Stimulated activated CD8-positive, alpha-beta memory T cell treated with anti-CD3 and anti-CD28 coated beads, Interleukin-4, amount 100 ng/mL, for 4 hours (primary cell): ENCODE measurements at places on chromosomes 4 and X.

- DNase-seq = peak; percentile 20
These were observed 968 bp upstream of the NELFA start for GRCh38 chr4:2009651-2010233.

DNA sequence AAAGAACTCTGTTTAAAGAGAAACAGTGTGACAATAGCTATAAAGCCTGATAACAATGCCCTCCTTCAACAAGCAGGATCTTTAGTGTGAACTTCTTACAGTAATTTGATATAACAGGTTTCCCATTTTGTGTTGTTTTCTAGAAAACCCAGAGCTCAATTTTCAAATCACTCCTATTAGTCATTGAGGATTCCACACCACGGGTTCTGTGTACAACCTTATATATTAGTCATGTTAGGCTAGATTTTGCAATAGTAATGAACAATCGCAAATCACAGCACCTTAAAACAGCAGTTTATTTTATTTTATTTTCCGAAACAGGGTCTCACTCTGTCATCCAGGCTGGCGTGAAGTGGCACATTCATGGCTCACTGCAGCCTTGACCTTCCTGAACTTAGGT, 1020.9 kb upstream of the INTU start:
- DNase-seq = no peak

- no peak for DNase-seq
These were observed 113.5 kb downstream of the RPA4 start for GRCh38 chrX:96997196-96997595.

- no peak for DNase-seq
These were observed 1.2 kb downstream of the MGST2 start for GRCh38 chr4:139666735-139667281.

DNA sequence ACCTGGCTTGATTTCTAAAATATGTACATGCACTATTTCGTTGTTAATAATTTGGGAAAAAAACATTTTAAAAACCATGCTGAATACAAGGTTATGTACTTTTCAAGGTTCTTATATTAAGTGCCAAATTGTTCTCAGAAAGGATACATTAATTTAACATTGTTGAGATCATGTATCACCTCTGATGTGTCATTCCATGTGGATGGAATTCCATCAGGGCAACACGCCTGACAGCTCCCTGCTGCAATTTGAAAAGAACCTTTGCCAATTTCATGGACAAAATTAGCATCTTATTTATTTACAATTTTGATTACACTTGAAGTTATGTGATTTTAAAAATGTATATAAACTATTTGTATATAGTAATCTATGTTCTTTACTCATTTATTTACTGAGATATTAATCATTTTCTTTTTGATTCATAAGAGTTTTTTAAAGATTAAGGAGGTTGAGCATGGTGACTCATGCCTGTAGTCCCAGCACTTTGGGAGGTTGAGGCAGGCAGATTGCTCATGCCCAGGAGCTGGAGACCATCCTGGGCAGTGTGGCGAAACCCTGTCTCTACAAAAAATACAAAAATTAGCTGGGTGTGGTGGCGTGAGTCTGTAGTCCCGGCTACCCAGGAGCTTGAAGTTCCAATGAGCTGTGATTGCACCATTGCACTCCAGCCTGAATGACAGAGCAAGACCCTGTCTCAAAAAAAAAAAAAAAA, 142.8 kb downstream of the ENPP6 start:
- no peak for DNase-seq

GRCh38 chr4:51843309-51844152, 578 bp downstream of the DCUN1D4 start:
- peak; percentile 43 for DNase-seq

- no peak for DNase-seq
These were observed 62.3 kb upstream of the LNX1 start for GRCh38 chr4:53653484-53654053.

- DNase-seq = no peak
These were observed 38.9 kb upstream of the TLL1 start for GRCh38 chr4:165834116-165834515.

DNA sequence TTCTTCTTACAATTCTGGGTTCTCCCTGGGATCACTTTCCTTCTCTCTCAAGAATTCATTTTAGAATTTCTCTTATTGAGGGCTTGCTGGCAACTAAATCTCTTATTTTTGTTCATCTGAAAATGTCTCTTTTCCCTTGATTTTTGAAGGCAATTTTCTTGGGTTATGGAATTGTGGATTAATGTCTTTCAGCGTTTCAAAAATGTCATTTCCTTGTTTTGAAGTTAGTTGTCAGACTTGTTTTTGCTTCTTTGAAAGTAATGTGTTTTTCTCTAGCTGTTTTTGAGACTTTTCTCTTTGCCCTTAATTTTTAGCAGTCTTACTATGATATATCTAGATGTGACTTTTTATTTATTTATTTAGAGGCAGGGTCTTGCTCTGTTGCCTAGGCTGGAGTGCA, 205.7 kb downstream of the CHIC2 start:
- DNase-seq = no peak

GRCh38 chr4:60117726-60118323, 1082.3 kb upstream of the ADGRL3 start:
- no peak for DNase-seq

DNA sequence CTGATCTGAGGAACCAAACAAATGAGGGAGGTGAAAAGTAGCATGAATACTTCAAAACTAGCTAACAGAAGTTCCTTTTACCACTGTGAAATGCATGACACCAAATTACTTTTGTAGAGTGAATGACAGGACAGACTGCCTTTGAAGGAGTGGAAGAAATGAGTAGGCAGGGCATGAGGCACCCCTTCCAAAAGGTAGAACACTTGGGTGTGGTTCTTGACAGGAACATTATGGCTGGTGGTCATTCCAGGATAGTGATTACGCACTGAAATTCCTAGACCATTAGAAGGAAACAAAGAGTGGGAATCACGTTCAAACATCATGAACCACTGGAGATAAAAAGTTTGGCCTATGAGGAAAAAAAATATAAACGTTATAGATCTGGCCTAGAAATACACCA, 4.9 kb downstream of the HUWE1 start:
- DNase-seq = no peak

GRCh38 chr4:80005863-80006262, 67.2 kb downstream of the ANTXR2 start:
- no peak for DNase-seq

DNA sequence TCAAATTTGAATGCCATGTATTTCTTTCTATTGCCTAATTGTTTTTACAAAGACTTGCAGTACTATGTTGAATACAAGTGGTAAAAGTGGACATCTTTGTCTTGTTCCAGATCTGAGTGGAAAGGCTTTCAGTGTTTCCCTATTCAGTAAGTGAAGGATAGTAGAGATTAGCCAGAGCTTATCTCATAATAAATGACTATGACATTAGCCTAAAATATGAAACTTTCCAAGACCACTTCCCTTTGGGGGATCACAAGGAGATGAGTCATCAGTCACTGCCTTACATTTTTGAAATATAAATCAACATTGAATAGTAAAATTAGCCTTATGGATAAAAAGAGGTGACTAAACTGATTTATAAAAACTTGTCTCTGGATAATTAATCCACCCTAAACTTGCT, 554.1 kb upstream of the MAGEB2 start:
- DNase-seq = no peak

DNA sequence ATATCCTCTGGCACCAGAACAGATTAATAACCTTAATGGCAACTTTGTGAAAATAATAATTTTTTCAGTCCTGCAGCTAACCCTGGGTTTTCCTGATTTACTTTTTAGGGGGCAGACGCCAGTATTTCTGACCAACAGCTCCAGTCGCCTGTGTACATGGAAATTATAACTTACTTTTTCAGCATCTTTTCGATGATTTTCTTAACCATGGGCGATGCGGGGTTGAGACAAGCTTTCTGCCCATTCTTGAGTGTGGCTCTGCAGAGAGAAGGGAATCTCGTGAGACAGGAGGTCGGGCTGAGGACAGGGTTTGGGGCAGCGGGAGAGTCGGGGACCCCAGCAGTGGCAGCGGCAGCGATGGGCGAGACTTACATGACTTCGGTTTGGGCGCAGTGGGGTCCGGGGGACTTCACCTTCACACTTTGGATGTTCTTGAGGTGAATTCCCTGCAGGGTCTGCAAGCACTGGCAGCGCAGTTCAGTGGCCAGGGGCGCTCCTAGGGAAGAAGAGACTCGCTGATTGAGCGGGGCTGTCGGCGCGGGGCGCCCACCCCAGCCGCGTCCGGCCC, 484 bp downstream of the CXCL2 start:
- no peak for DNase-seq

GRCh38 chr4:9870165-9870790, 88.8 kb downstream of the DRD5 start:
- DNase-seq = no peak

- no peak for DNase-seq
These were observed 11.0 kb upstream of the VSIG1 start for GRCh38 chrX:108033890-108034289.

DNA sequence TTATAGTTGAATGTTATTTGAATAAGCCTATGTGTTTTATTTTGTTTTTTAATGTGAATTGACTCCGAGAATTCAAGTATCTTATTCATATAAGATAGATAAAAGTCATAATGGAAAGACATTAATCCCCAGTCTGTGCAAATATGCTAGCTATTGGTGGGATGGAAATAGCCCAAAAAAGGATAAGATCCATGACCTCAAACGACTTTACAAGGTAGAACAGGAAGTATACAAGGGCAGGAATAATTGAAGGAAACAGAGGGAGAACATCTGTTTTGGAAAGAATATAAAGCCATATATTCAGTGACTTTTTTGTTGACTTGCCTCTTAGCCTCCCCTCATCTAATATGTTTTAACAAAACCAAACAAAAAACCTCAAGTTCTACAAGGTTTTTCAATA, 9.0 kb downstream of the ABCE1 start:
- DNase-seq = no peak

- no peak for DNase-seq
These were observed 9.7 kb upstream of the KLF3 start for GRCh38 chr4:38654273-38654672.

GRCh38 chr4:167079762-167080161, 154.5 kb downstream of the SPOCK3 start:
- no peak for DNase-seq

DNA sequence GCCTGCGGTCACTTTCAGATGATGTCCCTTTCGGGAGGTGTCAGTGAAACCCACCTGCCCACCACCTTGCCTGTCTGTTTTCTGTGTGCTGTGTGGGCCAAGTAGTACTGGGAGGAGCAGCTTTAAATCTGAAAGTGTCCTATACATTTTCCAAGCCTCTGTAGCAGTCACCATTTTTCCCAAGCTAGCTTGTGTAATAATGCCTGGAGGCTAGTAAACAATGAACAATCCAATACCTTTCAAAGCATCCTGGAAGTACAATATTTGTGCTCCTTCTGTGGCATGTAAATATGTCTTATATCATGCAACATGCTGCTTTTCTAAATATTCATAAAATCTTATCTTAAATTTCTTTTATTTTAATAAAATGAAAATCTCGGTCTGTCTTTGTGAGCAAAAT, 111.6 kb upstream of the C1GALT1C1 start:
- DNase-seq = no peak

GRCh38 chrX:152403515-152403914, 47.6 kb downstream of the GABRA3 start:
- no peak for DNase-seq

- no peak for DNase-seq
These were observed 58.4 kb upstream of the TET2 start for GRCh38 chr4:105088110-105088879.

DNA sequence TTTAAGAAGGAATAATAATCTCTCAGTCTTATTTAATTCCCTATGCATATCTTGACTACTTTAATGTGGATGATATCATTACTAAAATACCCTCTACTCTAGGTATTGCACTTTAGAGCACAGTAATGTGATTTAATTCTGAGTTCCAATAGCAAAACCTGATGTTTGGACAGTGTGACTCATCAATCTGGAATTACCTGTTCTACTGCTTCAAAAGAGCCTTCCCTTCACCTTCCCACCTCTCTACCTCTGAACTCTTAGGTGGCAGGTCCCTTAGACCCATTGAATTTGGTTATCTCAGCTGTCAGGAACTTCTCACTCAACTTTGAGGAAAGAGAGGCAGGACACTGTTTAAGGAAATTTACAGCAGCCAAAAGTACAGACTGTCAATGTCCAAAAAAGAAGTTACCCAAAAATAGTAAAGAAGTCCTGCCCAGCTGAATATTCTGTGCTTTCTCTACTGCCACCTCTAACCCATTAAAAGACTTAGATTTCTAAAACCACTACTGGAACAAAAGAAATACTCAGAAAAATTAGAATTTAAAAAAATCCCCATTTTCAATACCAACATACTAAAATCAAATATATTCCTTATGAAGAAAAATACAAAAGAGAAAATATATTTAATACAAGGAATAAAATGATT, 123.1 kb upstream of the GPM6A start:
- DNase-seq = no peak

DNA sequence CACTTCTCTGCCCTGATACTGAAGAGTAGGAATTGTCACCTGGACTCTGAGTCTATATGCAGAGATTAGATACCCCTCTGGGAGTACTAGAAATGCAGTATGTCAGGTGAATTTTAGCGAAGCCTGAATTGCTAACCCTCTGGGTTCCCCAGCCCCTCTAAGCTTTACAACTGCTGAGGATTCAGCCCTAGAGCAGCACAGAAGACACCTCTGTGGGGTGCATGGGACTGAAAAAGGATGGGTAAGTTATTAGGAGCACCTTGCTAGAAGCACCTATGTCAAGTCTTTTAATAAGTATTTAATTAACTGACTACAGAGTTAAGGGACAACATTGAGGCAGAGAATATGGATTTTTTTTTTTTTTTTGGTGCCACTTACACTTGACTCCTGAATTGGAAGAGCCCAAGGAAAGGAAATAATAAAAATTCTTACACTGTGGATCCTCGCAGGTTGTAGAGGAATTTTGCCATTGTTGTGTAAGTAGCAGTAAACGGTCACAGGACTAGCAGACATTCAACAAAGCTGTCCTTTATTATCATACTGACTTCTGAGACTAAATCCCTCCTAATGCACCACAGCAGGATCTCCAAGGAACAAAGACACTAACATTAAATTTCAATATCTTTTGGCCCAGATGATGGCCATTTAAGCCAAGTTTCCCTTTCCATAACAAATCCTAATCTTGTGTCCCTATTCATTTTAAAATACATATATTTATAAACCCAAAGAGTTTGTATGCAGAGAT, 253.2 kb downstream of the ANKRD50 start:
- no peak for DNase-seq

DNA sequence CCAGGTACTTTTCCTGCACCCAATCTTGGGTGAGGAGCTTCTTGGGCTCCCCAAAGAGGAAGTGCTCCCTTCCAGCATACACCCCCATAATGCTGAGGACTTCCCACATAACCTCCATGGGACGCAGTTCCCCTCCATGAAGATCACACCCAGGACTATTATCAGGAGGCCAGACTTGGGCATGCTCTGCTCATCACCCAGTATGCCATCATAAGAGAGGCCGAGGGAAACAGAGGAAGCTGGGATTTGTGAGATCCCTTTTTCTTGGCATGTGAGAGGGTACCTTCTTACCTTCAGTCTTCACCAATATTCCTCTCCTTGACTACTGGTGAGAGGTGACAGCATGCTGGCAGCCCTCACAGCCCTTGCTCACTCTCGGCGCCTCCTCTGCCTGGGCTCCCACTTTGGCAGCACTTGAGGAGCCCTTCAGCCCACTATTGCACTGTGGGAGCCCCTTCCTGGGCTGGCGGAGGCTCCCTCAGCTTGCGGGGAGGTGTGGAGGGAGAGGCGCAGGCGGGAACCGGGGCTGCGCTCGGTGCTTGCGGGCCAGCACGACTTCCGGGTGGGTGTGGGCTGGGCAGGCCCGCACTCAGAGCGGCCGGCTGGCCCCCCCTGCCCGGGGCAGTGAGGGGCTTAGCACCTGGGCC, 15.7 kb upstream of the HSFX1 start:
- no peak for DNase-seq
